ENCODE measurements at places on chromosomes 4 and X. TPM values are rescaled to one million over a fixed set of nuclear protein-coding genes. Genes with fewer than 3 reads are reported as not detected.
A peak's percentile ranks its signal among the peaks of the same experiment; 100 is the strongest.

GRCh38 chr4:171676555-171677215, 136.5 kb upstream of the GALNTL6 start:
- no peak for DNase-seq

DNA sequence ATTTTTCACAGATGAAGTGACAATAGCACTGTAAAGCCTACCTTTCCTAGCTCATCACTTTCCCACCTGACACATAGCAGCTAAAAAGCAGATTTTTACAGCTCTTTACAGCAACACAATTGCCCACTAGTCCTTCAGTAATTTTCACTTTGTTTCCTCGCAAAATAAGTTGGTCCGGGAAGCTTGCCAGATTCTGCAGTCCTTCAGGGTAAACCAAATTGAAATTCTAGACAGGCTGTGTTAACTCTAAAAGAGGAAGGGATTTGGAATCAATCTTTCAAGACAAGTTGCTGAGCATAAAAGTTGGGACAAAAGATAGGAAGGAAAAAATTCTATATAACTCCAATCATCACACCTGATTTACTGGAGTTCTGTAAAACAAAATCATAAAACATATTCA, 8.7 kb downstream of the C1QTNF7 start:
- DNase-seq = no peak

GRCh38 chrX:10010686-10011085, 43.5 kb downstream of the CLDN34 start:
- DNase-seq = no peak

SSX2B gene
- not detected for total RNA-seq

- no peak for DNase-seq
Observed at GRCh38 chrX:590693-591404, 39.7 kb upstream of the SHOX start.

- DNase-seq = no peak
Observed at GRCh38 chr4:176123710-176124407, 58.2 kb downstream of the WDR17 start.

H2AZ1 gene
- total RNA-seq = 97.4 TPM

GABRA4 gene
- 84.6 TPM for total RNA-seq

DNA sequence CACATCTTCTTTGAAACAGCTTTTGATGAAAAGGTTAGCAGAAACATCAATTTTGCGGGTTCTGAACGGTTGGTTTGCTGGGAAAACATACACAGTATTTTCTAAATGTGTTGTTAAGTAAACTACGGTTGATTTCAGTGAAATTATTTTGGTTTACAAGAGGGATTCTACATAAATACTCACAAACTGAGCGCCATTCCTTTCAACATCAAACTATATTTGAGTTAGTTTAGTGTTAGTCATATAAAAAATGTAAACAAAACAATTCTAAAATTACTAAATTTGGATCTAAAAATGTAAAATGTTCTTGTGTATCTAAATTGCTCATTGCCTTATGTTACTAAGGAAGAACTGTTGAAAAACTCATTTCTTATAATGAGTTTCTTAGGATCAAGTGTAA, 425.6 kb downstream of the PCDH18 start:
- no peak for DNase-seq

DNA sequence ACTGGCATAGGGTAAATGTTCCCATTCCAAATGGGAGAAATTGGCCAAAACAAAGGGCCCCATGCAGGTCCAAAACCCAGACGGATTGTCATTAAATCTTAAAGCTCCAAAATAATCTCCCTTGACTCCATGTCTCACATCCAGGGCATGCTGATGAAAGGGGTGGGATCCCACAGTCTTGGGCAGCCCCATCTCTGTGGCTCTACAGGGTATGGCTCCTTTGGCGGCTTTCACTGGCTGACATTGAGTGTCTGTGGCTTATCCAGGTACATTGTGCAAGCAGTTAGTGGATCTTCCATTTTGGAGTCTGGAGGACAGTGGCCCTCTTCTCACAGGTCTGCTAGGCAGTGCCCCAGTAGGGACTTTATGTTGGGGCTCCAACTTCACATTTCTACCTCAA, 772.9 kb upstream of the INTU start:
- DNase-seq = no peak

GRCh38 chrX:57156397-57157049, 19.3 kb upstream of the SPIN2A start:
- DNase-seq = no peak

DNA sequence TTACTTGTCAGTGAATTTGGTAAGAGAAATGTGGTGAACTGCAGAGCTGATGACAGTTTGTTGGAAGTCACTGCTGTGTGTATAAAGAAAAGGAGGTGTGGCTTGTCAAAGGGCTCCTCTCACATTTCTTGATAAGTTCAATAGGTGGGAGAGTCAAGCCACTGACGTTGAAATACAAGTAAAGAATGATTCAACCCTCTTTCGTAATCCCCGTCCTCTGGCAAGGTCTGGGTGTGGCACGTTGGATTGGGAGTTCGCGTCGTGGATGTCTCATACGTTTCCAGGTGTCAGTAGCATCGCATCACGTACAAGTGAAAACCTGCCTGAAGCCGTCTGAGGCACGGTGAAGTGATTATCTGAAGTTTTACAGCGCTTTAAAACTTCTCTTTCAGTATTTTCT, 76.4 kb downstream of the EGF start:
- no peak for DNase-seq

DNA sequence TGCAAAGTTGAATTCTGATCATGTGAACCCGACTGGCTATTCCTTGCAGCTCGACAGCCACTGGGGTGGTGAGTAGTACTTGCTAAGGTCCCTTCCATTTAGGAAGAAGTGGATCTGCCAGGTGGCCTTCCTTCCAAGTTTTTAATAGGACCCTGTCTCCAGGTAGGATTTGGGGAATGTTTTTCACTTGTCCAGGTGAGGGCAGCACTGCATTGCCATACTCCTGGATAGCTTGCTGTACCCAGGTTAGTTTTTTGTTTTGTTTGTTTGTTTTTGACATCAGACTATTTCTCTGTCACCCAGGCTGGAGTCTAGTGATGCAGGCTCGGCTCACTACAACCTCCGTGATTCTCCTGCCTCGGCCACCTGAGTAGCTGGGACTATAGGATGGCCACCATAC, 29.8 kb downstream of the SAGE1 start:
- DNase-seq = no peak

- DNase-seq = peak; percentile 70
Observed at GRCh38 chr4:139783741-139784484, 118.3 kb downstream of the MGST2 start.

DNA sequence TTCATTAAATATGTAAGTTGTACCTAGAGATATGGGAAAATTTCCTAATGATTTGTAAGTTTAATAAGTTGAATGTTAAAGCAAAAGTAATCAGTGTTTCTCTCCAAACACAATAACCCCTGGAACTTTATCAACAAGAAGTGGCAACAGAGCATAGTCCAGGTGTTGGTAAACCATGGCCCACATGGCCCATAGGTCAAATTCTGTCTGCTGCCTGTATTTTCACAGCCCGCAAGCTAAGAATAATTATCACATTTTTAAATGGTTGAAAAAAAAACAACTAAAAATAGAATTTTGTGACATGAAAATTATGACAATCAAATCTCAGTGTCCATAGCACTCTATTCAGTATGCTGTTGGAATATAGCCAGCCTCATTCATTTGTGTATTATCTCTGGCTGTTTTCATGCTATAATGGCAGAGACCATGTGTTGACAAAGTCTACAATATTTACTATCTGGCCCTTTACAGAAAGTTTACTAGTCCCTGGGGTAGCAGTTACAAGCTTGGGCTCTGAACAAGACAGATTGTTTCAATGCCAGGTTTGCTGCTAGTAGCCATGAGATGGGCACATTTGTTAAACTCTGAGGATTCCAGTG, 395.8 kb downstream of the GASK1B start:
- DNase-seq = no peak

MTMR8 gene
- total RNA-seq = 2.0 TPM

DNA sequence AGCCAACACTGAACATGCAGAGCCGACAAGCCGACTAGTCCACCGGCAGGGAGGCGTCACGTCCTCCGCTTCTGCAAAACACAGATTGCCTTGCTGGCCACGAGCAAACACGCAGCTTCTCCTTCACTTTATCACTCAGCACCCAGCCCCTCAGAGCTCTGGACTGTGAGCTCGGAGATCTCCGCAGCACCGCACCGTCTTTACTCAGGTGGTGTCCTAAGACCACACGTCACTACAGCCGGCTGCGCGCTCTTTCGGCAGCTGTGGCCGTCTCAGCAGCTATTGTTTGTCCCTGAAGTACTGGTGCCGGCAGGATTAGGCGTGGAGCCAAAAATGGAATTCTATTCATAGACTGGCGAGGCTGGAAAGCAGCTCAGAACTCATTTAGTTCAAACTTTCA, 72.0 kb downstream of the FAT1 start:
- peak; percentile 36 for DNase-seq

CRLF2 gene
- total RNA-seq = not detected

- no peak for DNase-seq
Observed at GRCh38 chrX:10190367-10190766, 33.6 kb downstream of the CLCN4 start.
